ENCODE measurements at places on chromosomes 5 and 9.

GRCh38 chr9:87465816-87466215 is 31.9 kb upstream of the DAPK1 start:
- no peak for DNase-seq

DNA sequence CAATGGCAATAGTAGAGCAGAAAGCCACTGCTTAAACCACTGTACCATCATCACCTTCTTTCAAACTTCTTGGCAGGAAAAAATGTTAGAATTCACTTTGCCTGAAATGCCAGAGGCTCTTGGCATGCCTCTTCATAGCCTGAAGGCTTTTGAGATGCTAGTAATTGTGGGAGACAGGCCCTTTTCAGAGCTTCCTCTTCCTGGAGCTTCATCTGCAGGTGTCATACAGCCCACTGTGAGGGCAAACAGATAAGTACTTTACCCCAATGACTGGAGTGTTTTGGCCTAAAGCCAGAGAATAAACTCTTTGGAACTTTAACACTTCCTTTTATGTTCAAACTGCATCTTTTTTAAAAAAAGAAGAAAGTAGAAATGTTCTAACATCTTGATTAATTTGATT is 81.3 kb upstream of the TMEM171 start:
- DNase-seq, result no peak

DNA sequence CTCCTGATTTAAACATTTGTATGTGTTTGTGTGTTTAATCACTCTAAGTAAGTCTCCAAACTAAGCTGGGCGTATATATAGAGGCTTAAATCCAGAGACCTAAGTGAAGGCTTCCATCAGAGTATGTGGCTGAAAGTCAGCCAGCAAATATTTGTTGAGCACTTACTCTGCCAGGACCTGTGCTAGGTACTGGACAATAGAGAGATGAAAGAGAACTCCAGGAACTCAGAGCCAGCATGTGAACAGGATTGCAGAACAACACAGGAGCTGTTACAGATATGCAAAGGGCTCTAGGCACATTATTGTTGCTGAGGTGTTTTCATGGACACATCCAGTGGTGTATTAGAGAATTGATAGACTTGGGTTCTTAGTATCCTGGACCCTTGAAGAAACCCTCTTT is 4.7 kb upstream of the BNIP1 start:
- DNase-seq, result no peak

DNA sequence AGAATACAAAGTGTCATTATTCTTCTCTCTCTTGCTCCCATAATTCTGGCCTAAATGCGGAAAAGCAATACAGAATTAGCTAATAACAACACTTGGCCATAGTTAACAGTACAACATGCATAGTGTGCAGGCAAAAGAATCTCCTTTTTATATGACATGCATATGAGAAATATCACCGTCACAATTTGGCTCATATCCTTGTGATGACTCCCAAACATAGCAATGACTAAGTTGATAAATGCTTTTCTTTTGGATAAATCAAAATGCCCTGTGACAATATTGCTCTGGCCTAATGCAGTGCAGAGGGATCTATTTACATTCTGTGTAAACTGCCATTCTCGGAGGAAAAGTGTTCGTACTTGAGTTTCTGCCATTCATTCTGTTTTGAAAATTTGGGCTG is 121.9 kb upstream of the GHR start:
- DNase-seq, result no peak

GRCh38 chr5:56615361-56616153 is 199.8 kb upstream of the MAP3K1 start:
- no peak for DNase-seq

- no peak for DNase-seq
These were observed 98.2 kb upstream of the PRSS3 start for GRCh38 chr9:33697171-33697570.

- DNase-seq, result peak; percentile 74
These were observed 22.2 kb downstream of the ITGA1 start for GRCh38 chr5:52809884-52810283.

- DNase-seq, result no peak
These were observed 245.9 kb downstream of the SYK start for GRCh38 chr9:91047529-91047928.

- DNase-seq, result no peak
These were observed 70.6 kb downstream of the IQGAP2 start for GRCh38 chr5:76473661-76474060.

GRCh38 chr9:87840134-87840533 is 42.5 kb upstream of the SPATA31E1 start:
- no peak for DNase-seq

- no peak for DNase-seq
These were observed 11.3 kb upstream of the SLC2A6 start for GRCh38 chr9:133490201-133490681.

DNA sequence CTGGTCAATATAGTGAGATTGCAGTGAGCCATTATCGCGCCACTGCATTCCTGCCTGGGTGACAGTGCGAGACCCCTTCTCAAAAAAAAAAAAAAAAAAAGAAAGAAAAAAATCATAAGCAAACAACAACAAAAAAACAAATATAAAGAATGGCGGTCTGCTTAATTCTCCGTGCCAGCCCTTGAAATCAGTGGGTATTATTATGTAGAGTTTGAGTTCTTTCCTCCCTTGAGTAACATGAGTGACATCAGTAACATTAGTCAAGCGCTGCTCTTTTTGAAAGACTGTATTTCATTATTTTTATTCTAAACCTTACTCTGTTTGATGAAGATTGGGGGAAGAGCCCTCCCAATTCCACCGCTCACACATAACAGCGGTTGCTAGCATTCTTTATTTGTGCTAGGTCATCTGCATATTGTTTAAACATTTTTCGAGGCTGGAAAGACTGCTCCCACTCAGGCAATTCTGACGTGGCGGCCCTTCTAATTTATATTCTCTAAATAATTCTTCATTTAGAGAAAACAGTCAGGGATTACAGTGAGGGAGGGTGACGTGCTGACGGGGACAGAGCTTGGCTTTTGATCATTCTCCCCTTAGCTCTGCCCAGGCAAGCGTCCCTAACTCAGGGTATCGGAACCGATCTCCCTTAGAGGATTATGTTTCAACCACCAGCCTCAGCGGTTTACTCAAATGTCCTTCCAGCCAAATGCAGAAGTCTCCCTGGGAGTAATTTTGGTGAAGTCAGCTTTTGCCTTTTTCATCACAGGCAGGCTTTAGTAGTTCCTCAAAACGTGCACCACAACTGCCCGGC is 860 bp upstream of the MARCHF6 start:
- peak; percentile 65 for DNase-seq

- DNase-seq, result no peak
These were observed 63.3 kb upstream of the PCA3 start for GRCh38 chr9:76700916-76701315.

- DNase-seq, result no peak
These were observed 375.3 kb upstream of the DAB2 start for GRCh38 chr5:39800042-39800601.

- DNase-seq, result peak; percentile 83
These were observed 724 bp upstream of the LYSMD3 start for GRCh38 chr5:90529939-90530677.

DNA sequence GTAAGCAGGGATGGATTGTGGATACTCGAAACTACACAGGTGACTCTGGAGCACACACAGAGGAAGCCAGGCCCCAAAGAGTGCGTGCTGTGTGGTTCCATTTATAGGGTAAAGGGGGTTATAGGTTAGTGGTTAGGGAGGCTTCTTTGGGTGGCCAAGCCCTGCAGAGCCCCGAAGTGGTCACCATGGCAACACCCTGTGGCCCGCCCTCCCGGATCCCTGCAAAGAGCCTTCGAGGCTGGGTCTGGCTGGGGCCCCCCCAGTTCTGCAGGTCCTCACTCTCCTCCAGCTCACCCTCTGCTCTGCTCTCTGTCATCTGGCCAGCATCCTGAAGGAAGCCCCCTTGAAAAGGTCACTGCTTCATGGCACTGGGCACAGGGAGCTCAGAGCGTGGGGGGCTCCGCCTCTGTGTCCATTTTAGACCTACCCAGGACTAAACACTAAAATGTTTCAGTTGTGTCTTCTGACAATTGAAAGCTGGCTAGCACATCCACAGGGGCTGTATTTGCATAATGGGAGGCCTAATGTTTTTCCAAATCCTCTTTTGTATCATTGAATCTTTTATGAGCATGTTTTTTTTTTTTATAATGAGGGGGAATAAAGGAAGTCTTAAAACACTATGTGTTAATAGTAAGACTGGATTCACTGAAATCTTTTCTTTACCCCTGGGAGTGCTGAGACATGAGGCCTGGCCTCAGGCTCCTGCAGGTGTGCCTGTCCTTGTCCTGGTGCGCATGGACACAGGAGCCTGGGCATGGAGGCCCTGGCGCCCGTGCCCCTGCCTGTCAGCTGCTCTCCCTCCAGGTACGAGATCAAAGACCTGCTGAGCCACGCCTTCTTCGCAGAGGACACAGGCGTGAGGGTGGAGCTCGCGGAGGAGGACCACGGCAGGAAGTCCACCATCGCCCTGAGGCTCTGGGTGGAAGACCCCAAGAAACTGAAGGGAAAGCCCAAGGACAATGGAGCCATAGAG is 55.3 kb downstream of the WNK2 start:
- no peak for DNase-seq

DNA sequence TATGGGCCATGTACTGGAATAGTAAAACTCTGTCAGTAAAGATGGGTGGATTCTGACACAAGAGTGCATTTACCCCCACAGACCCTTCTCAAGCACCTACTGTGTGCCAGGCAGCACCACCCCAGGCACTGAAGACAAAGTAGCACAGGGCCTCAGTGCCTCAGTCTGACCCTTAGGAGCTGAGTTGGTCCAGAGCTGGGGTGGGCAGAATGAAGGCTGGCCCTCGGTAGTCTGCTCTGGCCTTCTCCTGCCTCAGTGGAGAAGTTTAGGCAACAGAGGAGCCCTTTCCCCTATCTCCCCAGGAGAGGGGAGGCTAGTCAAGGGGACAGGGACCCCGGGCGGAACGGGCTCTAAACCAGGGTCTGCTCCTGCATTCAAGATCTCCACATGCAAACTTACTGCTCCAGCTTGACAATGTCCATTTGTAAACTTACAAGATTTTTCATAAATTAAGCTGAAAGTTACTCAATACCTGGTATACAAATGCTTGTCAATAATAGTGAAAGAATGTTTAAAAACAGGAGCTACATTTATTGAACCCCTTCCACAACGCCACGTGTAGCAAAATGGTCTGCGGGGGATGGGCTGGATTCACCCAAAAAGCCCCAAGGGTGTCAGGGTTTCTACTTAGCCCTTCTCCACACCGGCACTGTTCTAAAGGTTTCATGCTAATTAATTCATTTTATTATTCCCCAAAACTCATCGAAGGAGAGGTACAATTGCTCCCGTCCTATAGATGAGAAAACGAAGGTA is 1.5 kb downstream of the VDAC1 start:
- DNase-seq, result no peak
